ENCODE measurements at places on chromosomes 16 and 17.
A peak's percentile ranks its signal among the peaks of the same experiment; 100 is the strongest.

- DNase-seq = peak; percentile 83
Measured at GRCh38 chr17:81480140-81481072, 32.2 kb downstream of the ACTG1 start.

GRCh38 chr16:64440005-64440404 is 681.9 kb downstream of the CDH11 start:
- no peak for DNase-seq

GRCh38 chr17:75032720-75033280 is 14.0 kb downstream of the ATP5PD start:
- DNase-seq = no peak

GRCh38 chr16:11135464-11135973 is 120.5 kb downstream of the SOCS1 start:
- peak; percentile 23 for DNase-seq

GRCh38 chr17:77208217-77208808 is 67.5 kb downstream of the SEC14L1 start:
- DNase-seq = peak; percentile 27

- peak; percentile 55 for DNase-seq
Measured at GRCh38 chr17:79045842-79046196, 21.9 kb downstream of the C1QTNF1 start.

- DNase-seq = no peak
Measured at GRCh38 chr16:59088431-59088830, 354.3 kb upstream of the GOT2 start.

DNA sequence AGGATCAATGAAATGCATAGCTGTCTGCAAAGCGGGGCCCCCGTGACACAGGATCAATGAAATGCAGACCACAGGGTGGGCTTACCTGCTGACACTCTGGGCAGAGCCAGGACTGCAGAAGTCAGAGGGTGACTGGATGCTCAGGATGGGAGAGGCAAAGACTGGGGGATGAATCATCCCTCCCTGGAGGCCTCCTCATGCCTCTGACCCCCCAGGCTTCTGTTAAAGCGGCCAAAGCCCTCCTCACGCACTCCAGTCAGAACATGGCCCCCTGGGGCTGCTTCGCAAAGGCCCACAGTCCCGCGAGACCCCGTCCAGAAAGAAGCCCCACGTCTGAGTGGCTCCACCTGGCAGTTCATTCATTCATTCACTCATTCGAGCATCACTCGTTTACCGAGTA is 38.4 kb upstream of the FOXF1 start:
- peak; percentile 19 for DNase-seq

DNA sequence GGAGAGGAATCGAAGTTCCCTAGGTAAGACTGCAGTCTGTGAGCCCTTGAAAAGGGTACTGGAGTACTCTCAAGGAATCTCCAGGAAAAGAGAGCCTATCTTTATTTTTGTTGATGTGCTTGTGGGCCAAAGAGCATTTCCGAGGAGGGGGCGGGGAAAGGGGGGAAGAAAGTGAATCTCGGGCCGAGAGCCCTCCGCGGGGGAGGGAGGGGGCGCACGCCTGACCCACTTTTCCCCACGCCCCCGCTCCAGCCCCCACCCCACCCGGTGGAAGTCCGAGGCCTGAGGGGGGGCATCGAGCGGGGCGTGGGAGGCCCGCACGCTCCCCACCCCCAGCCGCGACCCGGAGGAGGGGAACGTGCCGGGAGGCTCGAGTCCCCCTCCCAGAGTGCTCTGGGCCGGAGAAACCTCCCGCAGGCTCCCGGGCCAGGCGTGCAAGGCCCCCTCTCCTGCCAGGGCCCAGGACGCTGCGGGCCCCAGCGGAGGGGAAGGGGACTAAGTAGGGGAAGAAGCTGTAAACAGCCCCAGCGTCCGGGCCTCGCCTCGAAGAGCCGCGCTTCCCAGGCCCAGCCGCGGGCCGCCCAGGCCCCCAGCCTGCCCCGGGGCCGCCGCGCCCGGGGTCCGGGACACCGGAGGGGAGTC is 444 bp downstream of the HELZ start:
- no peak for DNase-seq

DNA sequence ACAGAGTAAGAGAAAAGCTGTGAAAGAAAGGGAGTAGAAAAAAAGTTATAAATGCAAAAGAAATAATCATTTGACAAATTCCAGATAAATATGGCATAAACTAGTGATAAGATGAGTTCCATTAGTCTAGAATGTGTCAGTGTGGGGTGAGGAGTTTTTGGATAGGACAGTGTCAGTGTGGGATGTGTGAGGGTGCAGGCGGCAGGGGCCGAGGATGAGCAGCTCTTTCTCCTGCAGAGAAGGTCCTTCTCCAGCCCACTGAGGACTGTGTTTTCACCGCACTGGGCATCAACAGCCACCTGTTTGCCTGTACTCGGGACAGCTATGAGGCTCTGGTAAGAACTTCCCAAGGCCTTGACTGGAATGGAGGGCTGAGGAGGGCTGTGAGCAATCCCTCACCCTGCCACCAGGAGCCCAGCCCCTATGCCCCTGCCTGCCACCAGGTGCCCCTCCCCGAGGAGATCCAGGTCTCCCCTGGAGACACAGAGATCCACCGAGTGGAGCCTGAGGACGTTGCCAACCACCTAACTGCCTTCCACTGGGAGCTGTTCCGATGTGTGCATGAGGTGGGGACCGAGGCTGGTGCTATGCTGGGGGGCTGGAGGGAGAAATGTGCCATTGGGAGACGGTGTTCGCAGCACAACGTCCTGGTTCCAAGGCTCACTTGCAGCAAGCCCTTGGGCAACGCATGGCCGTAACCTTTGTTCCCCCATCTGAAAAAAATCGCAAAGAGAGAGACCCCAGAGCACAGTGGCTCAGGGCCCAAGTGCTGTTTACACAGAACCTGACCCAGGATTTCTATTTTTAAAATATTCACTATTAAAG is 13.1 kb downstream of the RAPGEFL1 start:
- no peak for DNase-seq

- DNase-seq = peak; percentile 53
Measured at GRCh38 chr17:74631468-74632450, 8.2 kb upstream of the CD300E start.

- no peak for DNase-seq
Measured at GRCh38 chr17:16878084-16878483, 93.8 kb downstream of the TNFRSF13B start.

- no peak for DNase-seq
Measured at GRCh38 chr16:78128913-78129312, 29.5 kb downstream of the WWOX start.

- no peak for DNase-seq
Measured at GRCh38 chr17:21201874-21202273, 12.1 kb downstream of the TMEM11 start.

DNA sequence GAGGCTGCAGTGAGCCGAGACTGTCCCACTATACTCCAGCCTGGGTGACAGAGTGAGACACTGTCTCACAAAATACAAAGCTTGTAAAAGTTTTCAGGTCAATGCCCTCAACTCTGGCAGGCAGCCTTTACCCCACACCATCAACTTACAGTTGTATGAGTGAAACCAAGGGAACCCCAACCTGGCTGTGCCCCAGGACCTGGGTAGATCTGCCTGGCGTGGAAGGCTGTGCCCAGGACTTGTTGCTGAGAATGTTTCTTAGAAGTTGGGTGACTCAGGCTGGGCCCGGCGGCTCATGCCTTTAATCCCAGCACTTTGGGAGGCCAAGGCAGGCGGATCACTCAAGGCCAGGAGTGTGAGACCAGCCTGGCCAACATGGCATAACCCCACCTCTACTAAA is 7.8 kb downstream of the CES3 start:
- DNase-seq = no peak

GRCh38 chr16:24446189-24446588 is 93.2 kb upstream of the RBBP6 start:
- no peak for DNase-seq

GRCh38 chr16:425082-425718 is at the start of gene RAB11FIP3:
RAB11FIP3 (plus strand) TSS chr16:425649; CDS start chr16:426007, 358 bp downstream.
- peak; percentile 82 for DNase-seq

- DNase-seq = no peak
Measured at GRCh38 chr17:80586846-80587228, 42.2 kb downstream of the RPTOR start.

DNA sequence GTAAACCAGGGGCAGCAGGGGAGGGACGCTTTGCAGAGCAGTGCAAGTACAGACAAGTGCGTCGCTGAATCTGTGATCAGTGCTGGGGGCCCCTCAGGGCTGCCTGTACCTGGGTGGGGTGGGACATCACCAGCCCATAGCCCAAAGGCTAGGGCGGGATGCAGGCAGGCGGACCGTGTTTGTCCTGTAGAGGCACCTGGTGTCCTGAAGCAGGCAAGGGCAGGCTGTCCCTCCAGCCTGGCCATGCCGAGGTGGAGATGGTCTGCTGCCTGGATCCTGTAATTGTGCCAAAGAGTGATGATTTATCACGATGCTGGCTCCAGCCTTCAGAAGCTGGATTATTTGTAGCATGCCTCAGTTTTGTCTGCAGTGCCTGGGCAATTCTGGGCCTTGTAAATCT is 137.9 kb upstream of the GSE1 start:
- no peak for DNase-seq

- no peak for DNase-seq
Measured at GRCh38 chr17:6313835-6314234, 121.1 kb downstream of the AIPL1 start.

DNA sequence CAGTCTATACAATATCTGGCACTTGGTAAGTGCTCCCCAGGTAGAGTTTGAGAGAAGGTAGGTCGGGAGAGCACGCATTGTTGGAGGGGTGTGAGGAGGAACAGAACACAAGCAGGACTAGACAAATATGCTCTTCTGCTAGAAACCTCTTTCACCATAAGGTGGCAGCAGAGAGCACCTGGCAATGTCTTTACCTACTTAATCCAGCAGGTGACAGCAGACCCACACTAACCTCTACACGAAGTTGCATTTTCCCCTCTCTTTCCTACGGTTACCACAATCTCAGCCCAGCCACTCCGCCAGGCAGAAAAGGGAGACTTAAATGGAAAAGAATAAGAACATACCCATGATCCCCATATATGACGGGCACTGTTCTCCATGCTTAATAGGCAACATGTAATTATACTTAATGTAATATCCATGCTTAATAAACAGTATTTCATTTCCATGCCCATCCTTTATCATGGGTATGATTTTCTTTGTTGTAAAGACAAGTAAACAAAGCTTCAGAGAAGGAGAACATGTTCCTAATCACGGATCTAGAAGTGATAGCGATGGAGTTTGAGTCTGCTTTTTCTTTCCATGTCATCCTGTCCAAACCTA is 55.1 kb upstream of the CCL2 start:
- DNase-seq = peak; percentile 77

DNA sequence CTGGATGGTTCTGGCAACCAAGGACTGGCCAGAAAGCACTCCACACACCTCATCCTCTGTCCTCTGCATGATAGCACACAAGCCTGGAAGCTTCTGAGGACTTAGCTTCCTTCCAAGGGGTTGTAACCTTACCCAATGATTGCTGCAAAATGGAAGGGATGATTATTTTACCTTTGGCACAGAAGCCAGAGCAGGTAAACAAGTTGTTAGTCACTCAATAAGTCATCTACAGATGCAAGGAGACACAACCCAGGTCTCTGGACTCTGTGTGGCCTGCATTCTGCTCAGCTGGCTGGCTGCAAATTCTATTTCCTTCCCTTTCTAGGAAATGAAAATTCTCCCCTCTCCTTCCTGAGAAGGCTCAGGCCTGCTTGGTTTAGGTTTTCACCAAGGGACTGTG is 26.7 kb upstream of the DYNLL2 start:
- DNase-seq = no peak

DNA sequence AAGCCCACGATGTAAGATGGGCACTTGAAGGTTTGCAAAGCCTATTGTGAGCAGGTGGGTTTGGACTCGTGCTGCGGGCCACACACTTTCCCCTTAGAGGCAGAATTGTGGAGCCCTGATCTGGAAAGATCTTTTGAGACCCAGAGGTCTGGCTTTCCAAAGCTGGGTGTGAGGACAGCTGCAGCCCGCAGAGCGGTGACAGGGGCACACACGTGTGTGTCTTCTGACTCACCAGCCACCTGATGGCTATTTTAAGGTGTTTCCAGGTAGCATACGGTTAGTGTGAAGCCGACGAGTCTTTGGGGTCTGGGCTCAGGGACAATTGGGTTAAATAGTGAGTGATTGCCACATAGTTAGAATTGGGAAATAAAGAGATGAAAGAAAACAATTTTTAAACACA is 108.9 kb upstream of the GSE1 start:
- DNase-seq = no peak

- peak; percentile 46 for DNase-seq
Measured at GRCh38 chr17:73324160-73324475, 12.3 kb upstream of the CDC42EP4 start.

DNA sequence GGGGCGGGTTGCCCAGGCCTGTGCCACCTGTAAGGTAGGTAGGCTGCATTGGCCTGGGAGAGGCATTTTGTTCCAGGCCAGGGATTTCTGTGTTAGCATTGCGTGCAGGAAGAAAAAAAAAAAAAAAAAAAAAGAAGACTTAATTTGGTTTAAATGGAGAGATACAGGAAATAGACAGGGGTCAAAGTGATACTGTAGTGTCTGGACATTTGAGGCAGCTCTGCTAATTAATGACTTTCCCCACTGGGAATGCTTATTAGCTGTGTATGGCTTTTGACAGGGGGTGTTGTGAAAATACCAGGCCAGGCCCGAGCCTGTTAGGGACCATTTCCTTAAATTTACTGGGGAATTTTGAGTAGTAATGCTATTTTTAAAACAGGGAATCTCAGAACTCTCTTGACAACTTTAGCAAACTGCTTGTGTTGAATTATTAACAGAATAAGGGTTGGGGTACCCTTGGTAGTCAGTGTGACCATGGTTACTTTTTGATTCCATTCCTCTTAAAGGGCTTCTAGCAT is 1.0 kb downstream of the MAP2K4 start:
- DNase-seq = no peak

DNA sequence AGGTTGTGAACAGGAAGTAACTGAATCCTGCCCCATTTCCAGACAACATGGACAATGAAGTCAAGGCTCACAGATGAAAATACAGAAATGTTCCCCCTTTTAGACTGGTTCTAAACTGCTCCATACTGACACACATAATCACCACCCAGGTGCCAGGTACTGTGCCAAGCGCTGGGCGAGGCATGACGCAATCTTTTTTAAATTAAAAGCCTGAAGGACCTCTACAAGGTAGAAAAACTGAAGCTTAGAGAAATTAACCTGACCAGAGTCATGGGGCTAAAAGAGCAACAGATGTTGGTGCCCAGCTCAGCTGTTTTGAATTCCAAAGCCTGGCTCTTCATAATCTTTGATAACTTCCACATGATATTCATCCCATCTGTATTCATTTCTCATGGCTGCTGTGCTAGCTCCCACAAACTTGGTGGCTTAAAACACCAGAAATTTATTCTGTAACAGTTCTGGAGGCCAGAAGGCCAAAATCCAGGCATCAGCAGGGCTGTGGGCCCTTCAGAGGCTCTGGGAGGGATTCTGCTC is 4.9 kb upstream of the RAB11FIP4 start:
- no peak for DNase-seq

GRCh38 chr17:46895171-46895570 is 27.8 kb upstream of the GOSR2 start:
- DNase-seq = no peak

GRCh38 chr16:27698746-27699145 is 148.8 kb downstream of the KATNIP start:
- no peak for DNase-seq

DNA sequence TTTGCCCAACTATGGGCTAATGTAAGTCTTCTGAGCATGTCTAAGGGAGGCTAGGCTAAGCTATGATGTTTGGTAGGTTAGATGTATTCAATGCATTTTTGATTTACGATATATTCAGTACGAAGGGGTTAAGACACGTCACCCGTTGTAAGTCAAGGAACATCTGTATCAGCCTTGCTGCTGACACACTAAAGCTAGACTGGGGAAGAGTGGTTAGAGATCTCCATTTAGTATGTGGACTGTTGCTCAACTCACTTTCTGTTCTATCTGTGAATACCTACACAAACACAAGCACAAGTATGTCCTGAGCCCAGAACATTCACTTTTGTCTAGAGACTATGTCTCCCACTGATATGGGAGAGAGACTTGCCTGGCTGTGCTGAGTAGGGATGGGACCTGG is 71.5 kb downstream of the VMP1 start:
- DNase-seq = no peak

Data from fibroblast of skin of right quadriceps (primary cell).